ENCODE measurements at places on chromosomes 16 and 17.

DNA sequence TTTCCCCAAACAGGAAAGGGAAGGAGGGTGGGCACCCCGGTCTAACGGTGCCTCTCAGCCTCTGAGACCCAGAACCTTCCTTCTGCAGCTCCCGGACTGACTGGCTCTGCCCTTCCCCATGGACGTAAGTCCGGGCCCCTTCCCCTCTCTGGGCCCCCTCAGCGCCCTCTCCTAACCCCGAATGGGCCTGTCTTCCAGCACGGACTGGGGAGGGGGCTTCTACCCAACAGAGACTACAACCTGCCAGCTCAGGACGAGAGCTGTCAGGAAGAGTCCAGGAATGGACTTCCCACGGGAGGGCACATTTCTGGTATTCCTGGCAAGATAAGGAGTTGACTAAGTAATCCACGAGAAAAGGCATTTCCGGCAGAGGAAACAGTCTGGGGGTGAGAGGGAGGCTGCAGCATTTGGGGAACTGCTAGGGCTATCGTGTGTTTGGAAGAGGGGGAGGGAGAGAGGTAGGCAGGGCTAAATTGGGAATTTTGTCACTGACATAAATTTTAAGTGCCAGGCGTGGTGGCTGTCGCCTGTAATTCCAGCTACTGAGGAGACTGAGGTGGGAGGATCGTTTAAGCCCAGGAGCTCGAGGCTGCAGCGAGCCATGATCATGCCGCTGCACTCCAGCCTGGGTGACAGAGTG is 12.1 kb upstream of the ALDOA start:
- no peak for DNase-seq

DNA sequence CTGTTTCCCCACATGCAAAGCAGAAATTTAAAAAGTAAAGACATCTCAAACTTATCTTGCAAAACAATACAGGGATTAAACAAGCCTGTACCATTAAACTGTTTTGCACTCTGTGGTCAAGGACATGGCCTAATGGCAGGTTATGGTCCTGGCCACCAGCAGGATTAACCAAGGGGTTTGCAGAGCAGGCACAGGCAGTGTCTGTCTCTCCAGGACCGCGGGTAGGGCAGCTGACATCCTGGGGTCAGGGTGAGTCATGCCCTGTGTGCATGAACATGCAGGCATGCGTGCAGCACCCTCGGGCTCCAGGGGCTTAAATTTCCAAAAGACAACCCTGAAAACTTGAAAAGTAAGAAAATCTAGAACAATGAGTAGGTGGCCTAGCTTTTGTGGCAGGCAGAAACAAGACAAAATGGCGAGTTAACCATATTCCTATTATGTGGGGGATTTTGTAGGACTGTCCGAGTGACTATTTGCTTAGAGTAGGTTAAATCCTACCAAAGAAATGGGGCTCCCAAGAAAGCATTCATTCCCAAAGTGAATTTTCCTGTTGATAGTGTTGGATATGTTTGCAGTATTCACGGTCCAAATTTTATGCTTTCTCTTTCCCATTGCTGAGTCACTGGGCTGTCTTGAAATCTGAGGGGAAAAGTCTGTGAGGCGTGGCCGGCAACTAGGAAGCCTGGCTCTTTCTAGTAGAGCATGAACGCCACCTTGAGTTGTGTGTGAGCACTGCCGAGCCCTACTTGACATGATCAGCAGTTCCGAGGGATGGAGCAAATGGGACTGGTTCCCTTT is 158.4 kb upstream of the FAM20A start:
- peak; percentile 39 for DNase-seq

DNA sequence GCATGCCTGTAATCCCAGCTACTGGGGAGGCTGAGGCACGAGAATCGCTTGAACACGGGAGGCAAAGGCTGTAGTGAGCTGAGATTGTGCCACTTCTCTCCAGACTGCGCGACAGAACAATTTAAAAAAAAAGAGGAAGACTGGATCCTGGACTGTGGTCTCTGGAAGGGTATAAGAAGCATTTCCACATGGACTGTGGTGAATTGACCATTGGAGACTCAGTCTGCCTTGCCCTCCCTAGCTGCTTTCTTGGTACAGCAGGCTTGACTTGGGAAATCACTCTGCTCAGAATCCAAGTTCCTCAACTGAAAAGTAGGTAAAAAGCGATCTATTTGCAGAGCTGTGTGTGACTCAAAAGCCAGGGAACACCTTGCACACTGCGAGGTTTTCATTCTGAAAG is 1.0 kb upstream of the MGRN1 start:
- DNase-seq: no peak

- DNase-seq: no peak
Observed at GRCh38 chr16:73339821-73340220, 291.9 kb upstream of the ZFHX3 start.

- peak; percentile 26 for DNase-seq
Observed at GRCh38 chr17:57874434-57875289, 24.8 kb upstream of the MRPS23 start.

DNA sequence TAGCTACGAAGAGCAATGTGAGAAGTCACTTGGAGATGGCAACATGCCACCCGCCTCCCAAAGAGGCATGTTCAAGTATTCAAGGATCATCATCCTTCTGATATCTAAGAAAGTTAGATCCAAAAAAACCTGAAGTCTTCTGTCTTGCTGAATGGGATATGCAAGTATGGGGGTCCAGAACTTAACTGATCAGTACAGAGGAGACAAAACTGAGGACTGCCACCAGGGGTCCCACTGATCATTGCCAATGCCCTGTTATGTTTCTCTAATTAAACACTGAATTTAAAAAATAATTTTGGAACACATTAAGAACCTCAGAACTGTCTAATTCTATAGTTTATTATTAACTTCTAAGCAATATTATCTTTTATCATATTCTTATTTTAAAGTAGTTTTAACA is 99.7 kb downstream of the CDH8 start:
- no peak for DNase-seq

GRCh38 chr16:48203974-48204824 is 39.9 kb upstream of the LONP2 start:
- no peak for DNase-seq

DNA sequence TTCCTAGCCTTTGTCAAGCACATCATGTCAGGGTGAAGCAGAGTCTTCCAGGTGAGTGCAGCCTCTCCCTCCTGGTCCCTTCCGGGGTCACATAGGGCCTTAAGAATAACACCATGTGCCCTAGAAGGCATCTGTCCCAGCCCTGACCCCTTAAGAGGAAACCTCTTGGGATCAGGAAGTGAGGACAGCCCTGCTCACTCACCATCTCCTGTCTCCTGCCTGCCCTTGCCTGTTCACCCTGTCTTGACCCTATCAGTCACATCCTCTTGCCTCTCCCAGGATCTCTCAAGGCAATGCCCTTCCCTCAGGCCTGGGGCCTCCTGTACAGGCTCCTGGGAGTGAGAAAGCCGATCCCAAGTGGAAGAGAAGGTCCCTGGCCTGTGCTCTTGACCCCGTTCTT is 13.9 kb downstream of the MYL4 start:
- DNase-seq: no peak
